ENCODE measurements at places on chromosomes 1 and 21. TPM values are rescaled to one million over a fixed set of nuclear protein-coding genes. Genes with fewer than 3 reads are reported as not detected.

USP33 gene
- total RNA-seq: 34.0 TPM

GRCh38 chr1:53682881-53683280, 56.1 kb downstream of the GLIS1 start:
- no peak for DNase-seq
- H3K27me3 ChIP-seq: peaks cover 12% of the 10 kb centered on the region
- no peaks in the 10 kb centered on the region for H3K4me1 ChIP-seq
- no peak overlapping the region for H3K4me3 ChIP-seq
- no peaks in the 10 kb centered on the region for H3K36me3 ChIP-seq
- no peak overlapping the region for H3K27ac ChIP-seq

- H3K36me3 ChIP-seq: no peaks in the 10 kb centered on the region
- H3K27me3 ChIP-seq: no peaks in the 10 kb centered on the region
- peak; percentile 35 for DNase-seq
- peaks cover 16% of the 10 kb centered on the region for H3K4me1 ChIP-seq
Measured at GRCh38 chr1:35807614-35808449, at the start of gene AGO4. Gene AGO4 (plus strand): TSS chr1:35808016. CDS start chr1:35808417, 401 bp downstream.

DNA sequence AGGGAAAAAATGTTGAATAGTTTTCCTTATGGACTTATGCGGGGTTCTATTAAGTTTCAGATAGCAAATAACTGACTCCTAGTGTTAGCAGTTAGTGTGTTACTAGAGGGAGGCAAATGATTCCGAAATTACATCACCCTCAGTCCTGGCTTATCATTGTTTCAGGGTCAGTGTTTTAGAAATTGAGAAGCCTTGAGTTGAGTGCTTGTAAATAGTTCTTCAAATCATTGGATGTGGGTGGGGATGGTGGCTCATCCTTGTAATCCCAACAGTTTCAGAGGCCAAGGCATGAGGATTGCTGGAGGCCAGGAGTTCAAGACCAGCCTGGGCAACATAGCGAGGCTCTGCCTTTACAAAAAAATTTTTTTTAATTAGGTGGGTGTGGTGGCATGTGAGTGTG, 21.3 kb downstream of the SOAT1 start:
- no peaks in the 10 kb centered on the region for H3K36me3 ChIP-seq
- H3K27ac ChIP-seq: no peak overlapping the region
- H3K27me3 ChIP-seq: no peaks in the 10 kb centered on the region
- DNase-seq: no peak
- H3K4me3 ChIP-seq: no peak overlapping the region

DNA sequence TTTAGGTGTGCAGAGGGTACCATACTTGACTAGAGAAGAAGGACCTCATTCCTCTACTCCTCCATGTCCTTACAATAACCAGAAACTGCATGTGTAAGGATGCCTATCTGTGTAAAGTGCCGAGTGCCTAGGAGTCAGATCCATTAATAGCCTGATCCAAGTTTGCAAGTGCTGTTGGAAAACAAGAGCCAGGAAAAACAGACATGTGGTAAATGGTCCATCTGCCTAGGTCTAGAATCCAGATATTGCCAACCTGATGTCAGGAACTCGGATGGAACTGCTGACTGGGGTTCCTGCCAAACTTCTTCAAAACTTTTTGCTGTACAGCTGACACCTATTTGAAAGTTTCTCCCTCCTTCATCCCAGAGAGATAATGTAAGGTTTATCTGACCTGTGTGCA, 239.4 kb upstream of the CAMK1G start:
- no peak overlapping the region for H3K4me3 ChIP-seq
- no peak for DNase-seq
- H3K27me3 ChIP-seq: no peaks in the 10 kb centered on the region
- H3K4me1 ChIP-seq: no peaks in the 10 kb centered on the region
- no peak overlapping the region for H3K27ac ChIP-seq

GRCh38 chr1:35164893-35165292, 28.1 kb downstream of the SFPQ start:
- H3K27me3 ChIP-seq: no peaks in the 10 kb centered on the region
- DNase-seq: no peak
- no peak overlapping the region for H3K27ac ChIP-seq
- no peaks in the 10 kb centered on the region for H3K4me1 ChIP-seq

DNA sequence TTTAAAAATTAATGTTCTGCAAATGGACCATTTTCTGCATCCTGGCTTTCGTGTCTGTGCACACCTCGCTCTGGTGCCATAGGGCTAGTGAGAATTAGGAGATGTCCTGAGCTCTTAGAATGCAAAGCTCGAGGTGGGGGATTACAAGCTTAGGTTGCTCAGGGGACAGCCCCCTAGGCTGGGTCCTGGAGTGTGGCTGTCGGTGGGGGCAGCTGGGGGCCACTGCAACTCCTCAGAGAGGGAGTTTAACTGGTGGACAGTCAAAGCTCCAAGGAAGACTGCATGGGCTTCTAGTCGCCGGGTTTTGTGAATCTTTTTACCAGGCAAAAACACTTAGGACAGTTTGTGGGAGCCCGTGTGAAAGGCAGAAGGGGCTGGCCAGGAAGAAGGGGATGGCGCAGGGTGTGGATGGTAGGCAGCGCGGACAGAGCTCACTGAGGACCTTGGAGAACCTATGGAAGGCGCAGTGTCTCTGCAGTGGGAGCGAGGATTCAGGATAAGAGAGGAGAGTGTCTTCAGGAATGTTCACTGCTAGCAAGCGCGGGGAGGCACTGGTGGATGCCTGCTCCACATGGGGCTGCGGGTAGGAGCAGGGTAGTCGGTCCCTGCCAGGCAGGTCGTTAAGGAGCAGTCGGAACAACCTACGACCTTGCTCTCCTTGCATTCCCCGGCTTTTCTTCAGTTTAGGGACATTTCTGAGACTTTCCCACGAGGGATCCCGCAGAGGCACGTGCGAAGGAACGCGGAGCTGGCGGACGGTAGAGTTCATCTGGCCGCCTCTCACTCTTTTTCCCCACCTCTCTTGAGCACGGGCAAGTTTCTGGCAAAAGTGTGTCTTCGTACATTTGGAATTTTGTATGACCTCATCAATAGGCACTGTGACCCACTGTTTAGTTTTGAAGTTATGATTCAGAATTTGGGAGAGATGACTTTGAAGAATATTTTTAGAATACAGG, 12.9 kb upstream of the KCNE1 start:
- H3K27ac ChIP-seq: peak overlapping the region; percentile 73
- peak overlapping the region; percentile 30 for H3K4me3 ChIP-seq
- H3K36me3 ChIP-seq: peaks cover 35% of the 10 kb centered on the region
- H3K4me1 ChIP-seq: peaks cover 30% of the 10 kb centered on the region
- H3K27me3 ChIP-seq: no peaks in the 10 kb centered on the region

DNA sequence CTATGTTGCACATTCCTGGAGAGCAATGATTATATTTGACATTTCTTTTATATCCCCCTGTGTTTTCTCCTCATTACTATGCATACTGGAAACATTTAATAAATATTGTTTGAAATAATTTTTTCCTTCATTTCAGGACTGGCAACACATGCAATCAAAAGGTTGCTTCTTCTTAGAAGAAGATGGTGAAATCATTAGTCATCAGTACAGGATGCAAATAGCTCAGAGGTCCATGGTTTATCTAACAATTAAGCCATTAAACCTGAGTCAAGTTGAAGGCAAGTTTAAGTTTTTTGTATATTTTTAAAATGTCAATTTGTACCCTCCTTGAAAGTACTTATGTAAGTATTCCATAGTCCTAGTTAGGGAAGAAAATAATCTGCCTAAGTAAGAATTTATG, 22.5 kb downstream of the EFCAB7 start:
- H3K27me3 ChIP-seq: no peaks in the 10 kb centered on the region
- peaks cover 7% of the 10 kb centered on the region for H3K4me1 ChIP-seq
- no peaks in the 10 kb centered on the region for H3K36me3 ChIP-seq
- no peak overlapping the region for H3K27ac ChIP-seq

TNFSF4 gene
- 0.23 TPM for total RNA-seq

- no peak overlapping the region for H3K4me3 ChIP-seq
- H3K27me3 ChIP-seq: no peaks in the 10 kb centered on the region
- no peak overlapping the region for H3K27ac ChIP-seq
- H3K36me3 ChIP-seq: no peaks in the 10 kb centered on the region
- no peaks in the 10 kb centered on the region for H3K4me1 ChIP-seq
Measured at GRCh38 chr1:67261680-67262079, 46.0 kb upstream of the IL12RB2 start.

S100A12 gene
- 2.9 TPM for total RNA-seq

GRCh38 chr1:207755846-207756693, 4.2 kb downstream of the CD46 start:
- H3K4me1 ChIP-seq: peaks cover 40% of the 10 kb centered on the region
- DNase-seq: no peak
- H3K27ac ChIP-seq: no peak overlapping the region
- H3K27me3 ChIP-seq: no peaks in the 10 kb centered on the region
- no peaks in the 10 kb centered on the region for H3K36me3 ChIP-seq
- H3K4me3 ChIP-seq: no peak overlapping the region

FHL3 gene
- total RNA-seq: 960 TPM

SLC1A7 gene
- total RNA-seq: 1.1 TPM
